ENCODE measurements at places on chromosomes 1 and 21.
A peak's percentile ranks its signal among the peaks of the same experiment; 100 is the strongest.

DNA sequence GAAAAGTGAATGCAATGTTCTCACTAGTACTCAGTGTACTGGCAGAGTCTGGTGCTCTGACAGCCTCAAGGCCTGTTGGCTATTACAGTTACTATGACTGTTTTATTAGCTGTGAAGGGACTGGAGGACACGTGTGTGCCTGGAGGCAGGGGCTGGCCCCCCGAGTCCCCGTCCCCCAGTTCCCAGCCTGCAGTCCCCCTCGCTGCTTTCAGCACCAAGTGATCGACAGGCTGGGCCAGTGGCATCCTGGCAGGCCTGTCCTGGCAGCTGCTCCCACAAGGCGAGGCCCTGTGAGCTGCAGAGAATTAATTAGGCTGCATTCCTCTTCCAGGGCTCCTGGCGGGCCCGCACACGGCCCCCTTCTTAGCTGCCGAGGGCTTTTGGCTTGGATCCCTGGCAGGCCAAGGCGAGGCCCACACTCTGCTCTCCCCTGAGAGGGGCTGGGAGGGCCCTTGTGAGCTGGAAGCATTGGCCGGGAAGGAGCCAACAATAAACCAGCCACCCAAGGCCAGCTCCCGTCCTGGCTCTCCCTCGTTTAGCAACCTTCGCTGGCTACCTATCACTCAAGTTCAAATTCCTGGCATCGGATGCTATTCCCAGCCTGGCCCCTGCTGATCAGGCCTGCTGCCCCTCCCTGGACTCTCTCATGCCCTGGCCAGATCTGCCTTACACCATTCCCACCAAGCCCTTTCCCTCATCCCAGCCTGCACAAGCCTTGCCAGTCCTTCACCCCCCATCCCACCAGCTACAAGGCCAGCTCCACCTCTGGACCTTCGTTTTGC, 9.8 kb downstream of the EDN2 start:
- DNase-seq = peak; percentile 75

DNA sequence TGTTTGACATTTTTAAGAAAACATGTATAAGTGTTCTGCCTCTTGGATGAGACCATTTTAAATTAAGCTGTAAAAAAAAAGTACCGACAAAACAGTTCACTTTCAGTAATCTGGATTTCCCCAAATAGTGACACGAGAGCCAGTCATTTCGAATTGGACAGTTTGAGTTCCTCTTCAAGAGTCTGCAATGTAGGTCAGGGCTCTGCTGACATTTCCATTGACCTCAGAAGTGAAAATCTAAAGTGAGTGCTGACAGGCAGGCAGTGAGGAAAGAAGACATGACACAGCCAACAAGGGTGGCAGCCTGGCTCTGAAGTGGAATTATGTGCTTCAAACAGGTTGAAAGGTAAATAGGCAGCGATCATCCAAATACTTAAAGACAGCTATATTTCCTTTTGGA, at the start of gene IL23R:
Gene IL23R, plus strand, starts transcription at position 259 of the 400 bp plus-strand sequence. CDS start 1,667 bp downstream, outside the sequence.
- no peak for DNase-seq

DNA sequence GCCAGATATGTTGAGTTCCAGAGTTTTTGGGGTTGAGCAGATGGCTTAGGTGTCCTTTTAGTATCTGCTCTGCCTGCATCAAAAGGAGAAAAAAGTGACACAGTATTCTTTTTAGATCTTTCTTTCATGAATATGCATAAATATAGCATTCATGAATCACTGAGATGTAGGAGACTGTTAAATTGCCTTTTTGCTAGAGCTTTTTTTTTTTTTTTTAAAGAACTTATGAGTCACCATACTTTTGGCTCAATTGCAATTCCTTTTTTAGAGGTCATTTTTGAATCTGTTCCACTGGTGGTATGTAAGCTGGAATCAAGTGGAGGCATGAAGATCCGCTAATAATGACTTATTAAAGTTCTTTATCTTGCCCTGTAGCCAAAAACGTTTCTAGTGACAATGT, 480.9 kb upstream of the ZRANB2 start:
- no peak for DNase-seq

DNA sequence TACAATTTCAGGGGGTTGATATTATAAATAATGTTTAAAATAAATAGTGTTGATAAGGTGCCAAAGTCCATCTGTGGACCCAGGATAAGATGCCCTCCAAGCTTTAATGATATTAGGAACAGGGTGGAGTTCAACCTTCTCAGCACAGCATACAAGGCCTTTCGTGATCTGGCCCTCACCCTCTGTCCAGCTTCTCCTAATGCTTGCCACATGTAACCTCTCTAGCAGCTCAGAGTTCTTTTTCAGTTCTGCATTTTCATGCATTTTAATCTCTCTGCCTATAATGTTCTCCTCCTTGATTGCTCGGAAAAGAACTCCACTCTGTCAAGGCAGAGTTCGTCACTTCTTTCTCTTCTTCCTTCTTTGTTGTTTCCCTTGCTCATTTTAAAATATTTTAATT, 21.4 kb upstream of the SMAP2 start:
- no peak for DNase-seq

GRCh38 chr1:107536266-107536665, 395.4 kb downstream of the NTNG1 start:
- DNase-seq = no peak

DNA sequence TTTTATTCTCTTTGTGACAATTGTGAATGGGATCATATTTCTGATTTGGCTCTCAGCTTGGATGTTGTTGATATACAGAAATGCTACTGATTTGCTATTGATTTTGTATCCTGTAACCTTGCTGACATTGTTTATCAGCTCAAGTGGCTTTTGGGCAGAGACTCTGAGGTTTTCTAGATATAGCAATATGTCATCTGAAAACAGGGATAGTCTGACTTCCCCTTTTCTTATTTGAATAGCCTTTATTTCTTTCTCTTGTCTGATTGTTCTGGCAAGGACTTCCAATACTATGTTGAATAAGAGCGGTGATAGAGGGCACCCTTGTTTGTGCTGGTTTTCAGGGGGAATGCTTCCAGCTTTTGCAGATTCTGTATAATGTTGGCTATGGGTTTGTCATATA, 150.8 kb downstream of the FASLG start:
- no peak for DNase-seq

GRCh38 chr1:7325254-7325653, 445.8 kb upstream of the VAMP3 start:
- no peak for DNase-seq

DNA sequence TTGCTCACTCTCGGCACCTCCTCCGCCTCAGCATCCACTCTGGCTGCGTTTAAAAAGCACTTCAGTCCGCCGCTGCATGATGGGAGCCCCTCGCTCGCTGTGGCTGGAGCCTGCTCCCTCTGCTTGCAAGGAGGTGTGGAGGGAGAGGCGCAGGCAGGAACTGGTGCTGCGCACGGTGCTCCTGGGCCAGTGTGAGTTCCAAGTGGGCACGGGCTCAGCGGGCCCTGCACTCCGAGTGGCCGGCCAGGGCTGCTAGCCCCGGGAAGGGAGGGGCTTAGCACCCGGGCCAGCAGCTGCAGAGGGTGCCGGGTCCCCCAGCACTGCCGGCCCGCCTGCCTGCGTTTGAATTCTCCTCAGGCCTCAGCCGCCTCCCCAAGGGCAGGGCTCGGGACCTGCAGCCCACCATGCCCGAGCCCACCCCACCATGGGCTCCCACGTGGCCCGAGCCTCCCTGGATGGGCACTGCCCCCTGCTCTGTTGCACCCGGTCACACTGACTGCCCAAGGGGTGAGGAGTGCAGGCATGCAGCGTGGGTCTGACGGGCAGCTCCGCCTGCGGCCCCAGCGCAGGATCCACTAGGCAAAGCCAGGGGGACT, 1599.5 kb downstream of the NCAM2 start:
- DNase-seq = no peak

DNA sequence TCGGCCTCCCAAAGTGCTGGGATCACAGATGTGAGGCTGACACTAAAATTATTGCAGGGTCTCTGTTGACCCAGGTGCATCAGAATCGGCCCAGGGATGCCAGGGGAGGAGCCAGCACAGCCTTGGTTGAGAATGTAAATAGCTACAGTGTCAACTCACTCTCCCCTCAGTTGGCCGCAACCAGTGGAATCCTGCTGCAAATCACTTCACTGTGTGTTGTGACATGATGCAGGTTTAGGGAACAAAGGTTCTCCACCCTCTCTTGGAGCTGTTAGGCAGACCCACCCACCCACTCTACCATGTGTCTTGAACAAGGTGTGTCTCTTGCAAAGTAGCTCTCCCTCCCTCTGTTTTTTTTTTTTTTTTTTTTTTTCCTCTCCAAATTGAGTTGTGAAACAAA, 60.5 kb upstream of the SOD1 start:
- DNase-seq = no peak

- DNase-seq = no peak
Measured at GRCh38 chr1:113983391-113983790, 4.1 kb downstream of the OLFML3 start.

DNA sequence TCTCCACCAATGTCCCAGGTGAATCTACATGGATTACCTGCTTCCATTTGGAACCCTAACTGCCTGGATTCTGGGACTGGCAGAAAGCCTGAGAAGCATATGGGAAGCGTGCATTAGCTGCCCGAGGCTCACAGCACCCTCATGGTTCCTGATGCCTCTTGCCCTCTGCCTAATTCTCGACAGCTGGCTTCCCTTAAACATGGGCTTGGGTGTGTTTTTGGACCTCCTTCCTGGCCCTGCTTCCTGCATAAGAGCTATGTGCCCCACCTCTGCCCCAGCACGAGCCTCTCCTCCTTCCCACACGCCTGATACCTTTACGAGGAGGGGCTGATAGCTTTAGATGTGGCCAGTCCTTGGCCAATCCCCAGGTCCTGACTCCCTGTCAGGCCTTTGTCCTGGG, 152.4 kb upstream of the HMGB4 start:
- no peak for DNase-seq

DNA sequence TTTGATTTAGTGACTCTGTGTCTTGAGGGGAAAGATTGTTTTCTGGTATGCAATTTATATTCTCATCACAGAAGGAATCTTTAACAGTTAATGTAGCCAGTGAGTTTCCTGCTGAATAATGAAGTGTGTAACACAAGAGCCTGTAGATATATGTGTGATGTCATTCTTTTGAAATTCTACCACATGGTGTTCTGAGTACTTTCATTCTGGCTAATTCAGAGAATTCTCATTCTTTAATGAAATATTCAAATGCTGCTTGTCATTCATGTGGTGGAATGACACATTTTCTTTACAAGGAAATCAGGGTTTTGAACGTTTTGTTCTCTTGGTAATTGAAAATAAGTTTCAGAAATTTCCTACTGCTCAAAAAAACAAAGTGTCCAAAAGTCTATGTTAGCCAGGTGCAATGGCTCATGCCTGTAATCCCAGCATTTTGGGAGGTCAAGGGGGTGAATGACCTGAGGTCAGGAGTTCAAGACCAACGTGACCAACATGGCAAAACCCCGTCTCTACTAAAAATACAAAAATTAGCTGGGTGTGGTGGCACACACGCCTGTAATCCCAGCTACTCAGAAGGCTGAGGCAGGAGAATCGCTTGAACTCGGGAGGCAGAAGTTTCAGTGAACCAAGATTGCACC, 79.6 kb downstream of the MAP3K21 start:
- no peak for DNase-seq

DNA sequence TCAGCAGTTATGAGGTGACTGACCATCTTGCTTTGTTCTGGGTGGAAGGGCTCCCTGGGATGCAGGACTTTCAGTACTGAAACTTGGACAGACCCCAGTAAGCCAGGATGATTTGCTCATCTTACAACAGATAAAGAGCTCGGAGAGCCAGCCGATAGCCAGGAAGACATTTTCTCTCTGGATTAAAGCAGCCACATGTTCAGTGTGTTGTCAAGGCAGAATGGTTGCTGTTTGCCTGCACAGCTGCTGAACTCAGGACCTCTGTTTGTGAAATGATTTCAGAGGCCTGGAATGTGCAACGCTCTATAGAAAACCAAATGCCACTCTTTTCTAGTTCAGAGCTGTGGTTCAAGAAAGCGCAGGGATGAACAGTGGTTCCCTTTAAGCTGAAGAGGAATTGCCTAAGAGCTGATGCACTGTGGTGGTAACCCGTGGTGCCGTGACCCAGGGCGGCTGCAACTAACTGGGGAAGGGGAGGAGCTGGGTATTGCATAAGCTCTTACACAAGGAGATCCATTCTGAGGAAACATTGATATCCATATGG, 40.7 kb downstream of the CASQ2 start:
- DNase-seq = no peak

GRCh38 chr1:63868268-63868781, 94.5 kb downstream of the ROR1 start:
- DNase-seq = no peak

DNA sequence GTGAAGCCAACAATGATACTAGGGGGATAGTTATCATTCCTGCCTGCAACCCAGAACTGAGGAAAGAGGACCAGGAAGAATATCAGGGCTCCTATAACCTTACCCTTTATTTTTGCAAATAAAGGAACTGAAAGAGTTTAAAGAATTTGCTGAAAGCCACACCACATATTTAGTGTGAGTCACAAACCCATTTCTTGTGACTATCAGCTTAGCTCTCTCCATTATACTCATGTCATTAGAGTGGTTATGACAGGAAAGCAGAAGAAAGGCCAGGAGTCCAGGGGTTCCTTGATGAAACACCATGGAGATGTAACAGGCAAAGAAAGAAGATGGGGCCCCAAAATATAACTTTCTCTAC, 141.1 kb upstream of the SAMSN1 start:
- DNase-seq = no peak

DNA sequence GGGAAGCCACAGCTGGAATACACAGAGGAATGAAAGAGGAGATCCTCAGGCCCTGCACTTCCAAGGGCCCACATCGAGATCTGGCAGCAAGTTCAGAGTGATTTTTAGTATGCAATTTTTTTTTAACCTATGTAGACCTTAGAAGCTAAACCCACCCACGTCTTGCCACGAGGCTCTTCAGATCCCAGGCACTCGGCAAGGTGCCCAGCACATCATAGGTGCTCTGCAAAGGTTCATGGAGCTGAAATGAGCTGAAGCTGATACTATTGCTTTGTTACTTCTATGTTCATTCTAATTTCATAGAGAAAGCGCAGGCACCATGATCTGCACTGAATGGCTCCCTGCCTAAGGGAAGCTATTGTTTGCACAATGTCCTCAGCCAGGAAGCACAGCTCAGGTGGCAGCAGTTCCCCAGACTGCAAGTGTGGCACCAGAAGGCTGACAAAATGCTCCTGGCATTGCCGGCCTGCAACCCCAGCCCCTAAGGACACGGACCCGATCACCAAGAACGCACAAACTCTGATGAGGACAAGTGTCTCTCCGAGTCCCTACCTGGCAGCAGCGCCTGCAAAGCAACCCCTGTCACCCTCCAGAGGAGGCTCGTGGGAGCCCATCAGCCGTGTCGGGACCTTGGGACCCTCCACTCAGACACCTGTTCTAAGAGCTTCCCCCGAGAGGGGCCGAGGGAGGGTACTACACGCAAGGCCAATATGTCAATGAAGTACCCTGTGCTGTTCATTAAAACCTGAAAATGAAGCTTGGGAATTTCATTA, 264.2 kb downstream of the NPHP4 start:
- no peak for DNase-seq
